HS-27A (cell line): ENCODE measurements at places on chromosomes 4 and X.

- no peak for DNase-seq
These were observed 1.1 kb downstream of the GPR78 start for GRCh38 chr4:8581094-8581861.

GRCh38 chrX:72021975-72022374 is 109.7 kb downstream of the RTL5 start:
- DNase-seq: no peak

DNA sequence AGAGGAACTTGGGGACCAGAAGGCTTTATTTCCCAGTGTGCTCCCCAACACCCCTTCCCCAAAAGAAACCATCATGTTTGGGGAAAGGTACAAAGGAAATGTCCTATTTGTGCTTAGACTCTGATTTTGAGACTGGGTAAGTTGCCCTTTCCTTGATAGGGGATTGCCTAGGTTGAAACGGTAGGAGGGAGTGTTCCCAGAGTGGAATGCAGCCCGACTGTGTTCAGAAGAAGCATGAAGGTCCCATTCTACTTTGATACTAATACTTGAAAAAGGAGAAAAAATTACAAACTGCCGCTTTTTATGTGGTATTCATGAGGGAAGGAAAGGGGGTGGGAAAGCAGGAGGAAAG is 32.4 kb upstream of the TMEM131L start:
- DNase-seq: no peak

- no peak for DNase-seq
These were observed 122.0 kb upstream of the RLIM start for GRCh38 chrX:74736450-74736849.

GRCh38 chr4:137819964-137820383 is 287.7 kb upstream of the PCDH18 start:
- DNase-seq: peak; percentile 31
